Stimulated activated CD4-positive, alpha-beta T cell treated with anti-CD3 and anti-CD28 coated beads, Interleukin-12 subunit alpha, Interleukin-12 subunit beta, amount 100 ng/mL, for 4 hours (primary cell): ENCODE measurements at places on chromosomes 6 and 20.

DNA sequence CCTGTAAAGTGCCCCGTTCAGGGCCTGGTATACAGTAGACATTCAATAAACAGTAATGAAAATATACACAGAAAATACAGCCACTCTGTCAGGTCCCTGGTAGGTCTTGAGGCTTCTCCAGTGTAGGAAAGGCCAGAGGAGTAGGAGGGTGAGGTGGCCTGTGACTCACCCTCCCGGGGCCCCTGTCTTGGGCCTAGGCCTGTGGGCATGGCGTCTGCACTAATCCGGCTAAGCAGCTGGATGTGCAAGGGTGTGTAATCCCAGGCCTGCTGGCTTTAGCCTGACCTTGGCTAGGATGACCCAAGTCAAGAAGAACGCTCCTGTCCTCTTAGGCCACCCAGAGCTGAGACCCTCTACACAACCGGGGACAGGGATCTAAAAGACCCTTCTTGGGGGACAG is 84.9 kb downstream of the KCNB1 start:
- no peak for DNase-seq

- no peak for DNase-seq
Measured at GRCh38 chr20:51469578-51470498, 72.7 kb downstream of the NFATC2 start.

DNA sequence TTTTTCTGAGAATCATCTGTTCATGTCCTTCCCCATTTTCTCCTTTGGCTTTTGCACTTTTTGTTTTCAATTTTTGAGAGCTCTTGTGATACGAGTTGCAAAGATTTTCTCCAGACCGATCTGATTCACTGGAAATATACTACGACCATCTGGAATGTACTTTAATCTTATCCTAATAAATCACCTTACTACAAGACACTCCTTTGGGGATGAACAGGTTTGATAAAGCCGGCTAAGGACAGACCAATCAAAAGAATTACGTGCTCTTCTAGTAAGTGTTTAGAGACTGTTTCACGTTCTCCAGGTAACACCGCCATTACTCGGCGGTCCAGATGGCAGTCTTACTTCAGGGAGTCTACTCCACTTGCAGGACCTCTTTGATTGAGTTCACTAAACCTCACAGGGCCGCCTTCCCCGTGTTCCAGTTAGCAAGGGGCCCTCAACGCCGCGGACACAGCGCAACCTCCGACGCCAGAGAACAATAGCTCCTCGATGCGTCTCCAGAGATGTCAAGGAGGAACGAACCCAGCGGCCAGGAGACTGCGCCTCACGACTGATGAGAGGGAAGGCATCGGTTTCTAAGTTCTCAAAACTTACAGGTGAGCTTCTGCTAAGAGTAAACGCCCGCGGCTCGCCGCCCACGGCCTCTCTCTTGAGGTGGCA is 920 bp upstream of the WTAP start:
- no peak for DNase-seq

DNA sequence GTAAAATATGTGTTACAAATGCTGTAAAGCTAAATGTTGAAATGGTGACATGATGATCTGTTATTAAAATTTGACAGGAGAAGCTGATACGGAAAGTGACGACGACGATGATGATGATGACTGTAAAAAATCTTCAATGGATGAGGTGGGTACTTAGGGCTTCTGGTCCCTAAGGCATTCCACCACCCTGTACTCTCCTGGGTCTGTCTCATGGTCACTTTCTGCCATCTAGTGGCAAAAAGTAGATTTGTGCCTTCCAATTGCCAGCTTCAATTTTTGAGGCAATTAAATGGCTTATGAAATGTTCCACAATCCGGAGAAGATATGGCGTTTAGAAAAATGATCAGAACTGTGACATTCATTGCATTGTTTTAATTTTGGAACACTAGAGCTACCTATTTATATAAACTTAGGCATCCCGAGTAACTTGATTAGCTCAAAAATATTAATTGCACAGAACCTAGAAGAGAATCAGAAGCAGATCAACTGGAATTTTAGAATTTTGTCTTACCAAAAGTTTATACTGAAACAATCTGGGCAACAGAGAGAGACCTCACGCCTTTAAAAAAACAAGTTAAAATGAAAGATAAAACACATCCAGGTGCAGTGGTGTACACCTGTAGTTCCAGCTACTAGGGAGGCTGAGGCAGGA is 346.5 kb upstream of the PLCB4 start:
- no peak for DNase-seq

- no peak for DNase-seq
Measured at GRCh38 chr6:160798625-160799024, 96.6 kb downstream of the PLG start.

GRCh38 chr20:4067600-4068261 is 52.4 kb upstream of the RNF24 start:
- DNase-seq, result no peak

- no peak for DNase-seq
Measured at GRCh38 chr6:52552278-52552643, 24.6 kb downstream of the TRAM2 start.

GRCh38 chr6:48147051-48147450 is 36.1 kb upstream of the PTCHD4 start:
- DNase-seq, result no peak

- no peak for DNase-seq
Measured at GRCh38 chr6:149821492-149821891, 42.7 kb downstream of the LRP11 start.

DNA sequence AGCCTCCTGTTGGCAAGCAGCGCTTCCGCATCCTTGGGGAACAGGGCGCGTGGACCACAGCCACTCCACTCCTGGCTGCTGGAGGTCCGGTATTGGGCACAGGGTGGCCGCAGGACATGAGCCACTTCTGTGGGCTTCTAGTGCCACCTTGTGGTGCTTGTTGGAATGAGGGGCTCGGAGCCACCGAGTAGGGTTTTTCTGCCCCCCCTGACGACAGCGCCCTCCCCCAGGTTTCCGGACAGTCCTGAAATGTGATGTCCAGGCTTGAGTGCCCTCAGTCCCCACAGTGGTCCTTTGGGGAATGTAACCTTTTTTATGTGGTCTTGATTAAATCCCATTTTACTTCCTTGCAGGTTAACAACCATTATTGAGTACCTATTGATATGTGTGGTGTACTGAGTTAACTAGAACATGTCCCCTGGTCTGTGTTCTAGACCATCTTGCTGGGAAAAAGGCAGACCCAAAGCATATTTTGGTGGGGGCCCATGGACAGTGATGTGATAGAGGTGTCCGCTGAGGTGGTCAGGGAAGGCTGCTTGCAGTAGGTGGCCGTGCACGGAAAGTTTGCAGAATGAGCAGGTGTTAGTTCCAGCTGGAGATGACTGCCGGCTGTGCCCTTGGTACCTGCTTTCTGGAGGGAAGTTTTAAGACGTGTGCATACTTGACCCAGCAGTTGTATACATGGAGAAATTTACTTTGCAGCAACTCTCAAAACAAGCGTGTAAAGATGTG is 70.0 kb downstream of the PTPN1 start:
- peak; percentile 54 for DNase-seq

DNA sequence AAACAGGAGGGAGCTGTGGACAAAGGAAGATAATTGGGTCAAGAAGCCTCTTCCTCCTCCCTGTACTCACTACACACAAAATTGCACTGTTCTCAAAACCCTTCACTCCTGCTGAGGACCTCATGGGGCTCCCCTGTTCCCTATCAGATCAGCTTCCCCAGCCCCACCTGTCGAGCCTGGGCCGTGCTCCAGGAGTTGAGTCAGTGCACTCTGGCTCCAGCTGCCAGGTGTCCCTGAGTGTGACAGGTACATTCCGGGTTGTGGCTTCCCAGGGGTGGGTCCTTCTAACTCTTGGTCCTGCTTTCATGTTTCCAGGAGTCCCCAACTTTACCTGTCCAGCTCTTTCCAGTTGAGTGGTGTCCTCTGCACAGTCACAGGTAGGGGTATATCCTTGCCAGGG is 8.4 kb downstream of the RAB5IF start:
- DNase-seq, result no peak

- DNase-seq, result no peak
Measured at GRCh38 chr6:74060354-74060753, 364.4 kb downstream of the CD109 start.

GRCh38 chr6:151372164-151372563 is 19.2 kb downstream of the ZBTB2 start:
- no peak for DNase-seq

DNA sequence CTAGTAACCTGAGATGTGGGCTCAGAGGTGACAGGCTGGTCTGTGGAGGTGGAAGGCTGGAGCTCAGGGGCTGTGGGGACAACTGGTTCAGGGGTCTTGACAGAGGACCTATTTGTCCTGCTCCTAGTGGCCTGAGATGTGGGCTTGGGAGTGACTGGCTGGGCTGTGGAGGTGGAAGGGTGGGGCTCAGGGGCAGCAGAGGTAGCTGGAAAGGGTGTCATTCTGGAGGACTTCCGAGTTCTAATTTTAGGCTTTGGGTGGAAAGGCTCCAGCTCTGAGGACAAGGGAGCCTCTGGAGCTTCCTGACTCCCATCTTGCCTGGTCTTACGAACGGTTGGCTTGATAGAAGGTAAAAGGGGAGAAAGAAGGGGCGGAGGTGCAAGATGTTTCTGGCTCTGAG is 11.5 kb downstream of the MDC1 start:
- no peak for DNase-seq

GRCh38 chr6:53433261-53433950 is 84.7 kb upstream of the ELOVL5 start:
- no peak for DNase-seq

DNA sequence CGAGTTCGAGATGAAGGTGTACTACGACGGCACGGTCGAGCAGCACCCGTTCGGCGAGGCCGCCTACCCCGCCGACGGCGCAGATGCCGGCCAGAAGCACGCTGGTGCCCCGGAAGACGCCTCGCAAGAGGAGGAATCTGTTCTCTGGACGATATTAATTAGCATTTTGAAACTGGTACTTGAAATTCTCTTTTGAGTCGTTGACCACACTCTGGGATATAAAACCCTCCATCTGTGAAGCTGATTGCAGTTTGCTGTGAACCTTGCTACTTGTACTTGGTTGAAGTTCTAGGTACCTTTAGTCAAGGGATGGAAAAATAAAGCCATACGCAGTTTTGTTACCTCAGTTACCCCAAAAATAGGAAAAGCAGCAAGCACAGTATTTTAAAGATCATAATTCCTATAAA is 917 bp downstream of the C6orf120 start:
- DNase-seq, result no peak

GRCh38 chr20:42432496-42433334 is 757.0 kb downstream of the PTPRT start:
- DNase-seq, result no peak

DNA sequence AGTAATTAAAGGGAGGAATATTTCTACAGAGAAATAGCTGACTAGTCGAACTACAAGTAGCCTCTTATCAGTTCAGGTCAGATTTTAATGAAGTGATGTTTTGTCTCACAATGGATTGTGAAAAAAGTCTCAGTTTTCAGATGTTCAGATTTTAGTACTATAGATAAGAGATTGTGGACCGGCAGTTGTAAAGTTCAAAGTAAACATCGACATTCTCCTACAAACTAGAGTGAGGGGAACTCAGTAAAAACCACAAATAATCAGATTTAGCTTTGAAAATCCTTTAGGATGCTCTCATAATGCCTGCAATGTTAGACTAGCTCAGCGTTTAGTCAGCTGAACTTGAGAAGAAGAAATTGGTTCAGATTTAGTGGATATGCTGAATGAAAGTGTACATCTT is 39.9 kb downstream of the RCAN2 start:
- no peak for DNase-seq

- no peak for DNase-seq
Measured at GRCh38 chr6:23535101-23535500, 590.9 kb upstream of the NRSN1 start.

DNA sequence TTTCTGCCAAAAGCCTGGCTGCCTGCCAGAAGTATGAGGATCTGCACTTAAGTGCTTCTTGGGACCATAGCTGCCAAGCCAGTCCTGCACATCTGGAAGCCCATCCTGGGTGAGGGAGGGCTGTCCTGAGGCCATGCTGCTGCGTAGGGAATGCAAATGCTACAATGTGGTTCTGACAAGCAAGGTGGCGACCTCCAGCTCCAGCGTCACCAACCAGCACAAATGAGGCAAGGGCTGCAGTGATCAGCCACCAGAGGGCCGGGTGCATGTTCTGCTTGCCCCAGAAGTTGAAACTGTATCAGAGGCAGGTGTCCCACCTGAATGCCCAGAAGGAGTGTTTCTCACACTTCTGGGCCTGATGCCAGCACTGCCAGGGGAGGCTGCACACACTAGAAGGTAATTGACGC is 99.1 kb upstream of the KCNQ5 start:
- peak; percentile 6 for DNase-seq

- DNase-seq, result no peak
Measured at GRCh38 chr6:119858901-119859300, 509.3 kb upstream of the MAN1A1 start.

GRCh38 chr6:133641104-133641503 is 247.8 kb upstream of the TCF21 start:
- DNase-seq, result no peak

- no peak for DNase-seq
Measured at GRCh38 chr20:53055367-53056067, 83.4 kb downstream of the TSHZ2 start.

DNA sequence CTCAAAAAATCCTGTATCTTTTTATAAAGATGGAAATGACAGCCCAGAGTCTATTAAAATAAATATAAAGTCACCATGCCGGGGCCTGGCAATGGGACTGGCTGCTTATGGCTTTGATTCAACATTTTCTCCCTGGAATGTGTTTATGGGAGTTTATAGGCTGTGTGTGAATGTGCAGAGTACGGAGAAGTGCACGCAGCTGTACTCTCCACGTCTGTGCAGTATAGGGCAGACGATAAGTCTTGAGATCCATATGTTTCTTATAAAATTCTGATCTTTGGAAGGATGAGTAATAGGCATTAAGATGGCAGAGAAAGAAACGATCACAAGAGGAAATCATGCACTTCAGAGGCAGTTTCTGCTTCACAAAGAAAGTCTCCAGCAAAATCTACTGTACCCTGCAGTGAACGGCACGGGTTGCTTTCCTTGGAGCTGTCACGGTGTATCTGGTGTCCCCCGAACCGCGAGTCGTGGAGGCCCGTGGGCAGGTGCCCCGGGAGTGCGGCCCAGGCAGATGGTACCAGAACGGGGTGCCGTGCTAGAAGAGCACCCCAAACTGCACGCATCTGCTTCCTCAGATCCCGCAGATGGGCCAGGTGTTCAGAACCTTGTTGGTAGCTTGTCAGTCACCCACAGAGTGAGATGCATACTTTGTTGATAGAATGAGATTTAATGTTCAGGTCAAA is 382.5 kb downstream of the TAF4 start:
- no peak for DNase-seq

DNA sequence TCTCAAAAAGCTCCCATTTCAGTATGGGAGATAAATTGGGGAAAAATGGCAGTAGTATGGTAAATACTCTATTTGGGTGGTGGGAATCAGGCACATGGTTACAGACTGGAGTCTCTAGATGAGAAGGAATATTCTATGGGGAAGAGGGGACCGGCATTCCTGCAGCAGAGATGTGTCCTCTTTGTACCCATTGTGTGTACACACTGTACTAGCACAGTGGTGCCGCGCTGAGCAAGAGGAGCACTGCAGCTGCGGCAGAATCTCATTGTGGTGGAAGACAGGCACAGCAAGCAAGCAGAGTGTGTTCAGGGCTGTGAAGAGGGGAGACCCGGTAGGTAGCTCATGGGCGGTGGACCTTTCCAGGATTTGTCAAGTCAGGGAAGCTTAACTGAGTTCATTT is 13.0 kb downstream of the AFDN start:
- no peak for DNase-seq
